ENCODE measurements at places on chromosomes 13 and 19.

- DNase-seq = peak; percentile 82
Observed at GRCh38 chr13:99124794-99125316, 75.8 kb upstream of the UBAC2 start.

DNA sequence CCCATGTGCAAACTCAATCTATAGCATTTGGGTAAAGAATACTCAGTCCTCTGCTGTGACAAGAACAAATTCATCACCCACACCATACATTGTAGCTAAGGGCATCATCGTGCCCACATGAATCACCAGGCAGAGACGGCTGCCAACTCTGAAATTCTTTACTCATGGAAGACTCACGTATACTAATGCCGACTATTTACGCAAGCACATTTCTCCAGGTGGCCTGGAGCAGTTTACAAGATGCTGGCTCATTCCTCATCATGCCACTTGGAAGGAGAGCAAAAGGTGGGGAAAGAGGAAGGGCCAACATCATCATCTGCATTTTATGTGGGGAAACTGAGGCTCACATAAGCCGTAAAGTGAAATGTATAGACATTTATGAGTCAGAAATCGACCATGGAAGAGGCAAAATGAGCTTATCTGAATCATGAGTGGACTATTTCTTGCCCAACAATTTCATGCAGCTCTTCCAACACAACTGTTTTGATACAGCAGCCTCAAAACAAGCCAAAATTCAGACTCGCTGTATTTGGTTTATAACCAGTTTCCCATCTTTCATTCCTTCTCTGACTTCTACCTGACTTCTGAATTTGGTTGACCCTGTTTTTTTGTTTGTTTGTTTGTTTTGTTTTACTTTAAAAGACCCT, 213.9 kb upstream of the SERP2 start:
- DNase-seq = peak; percentile 51

DNA sequence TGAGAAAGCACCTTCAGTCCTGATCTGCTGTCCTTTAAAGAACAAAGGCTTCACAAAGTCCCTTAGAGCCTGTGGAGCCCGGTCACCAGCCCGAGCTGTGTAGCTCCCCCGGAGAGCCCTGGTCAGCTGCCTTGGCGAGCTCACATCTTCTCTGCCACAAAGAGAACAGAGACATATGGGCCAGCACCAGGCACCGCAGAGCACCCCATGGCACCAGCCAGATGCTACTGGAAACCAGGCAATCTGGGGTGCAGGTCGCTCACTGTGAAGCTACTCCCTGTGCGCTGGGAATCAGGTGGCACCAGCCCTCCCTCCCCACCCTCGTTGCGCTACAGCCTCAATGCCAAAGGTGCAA, 44.3 kb upstream of the F7 start:
- DNase-seq = no peak

- no peak for DNase-seq
Observed at GRCh38 chr13:80598189-80598588, 257.3 kb upstream of the SPRY2 start.

DNA sequence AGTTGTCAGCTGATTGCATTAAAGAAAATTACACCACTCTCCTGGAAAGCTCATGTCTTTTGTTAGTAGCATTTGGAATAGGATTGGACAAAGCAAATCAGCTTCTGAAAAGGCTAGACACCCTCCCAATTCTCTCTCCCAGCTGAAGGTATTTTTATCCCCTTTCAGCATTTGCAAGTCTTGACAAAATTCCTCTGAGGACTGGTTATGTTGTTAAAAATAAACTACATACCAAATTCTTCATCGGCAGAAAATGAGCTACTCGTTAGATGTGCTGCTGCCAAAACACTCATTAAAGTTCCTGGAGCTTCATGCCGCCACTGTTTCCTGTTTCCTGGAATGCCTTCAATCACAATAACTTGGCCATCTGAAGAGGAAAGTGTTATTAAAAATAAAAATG, 37.1 kb downstream of the UTP14C start:
- DNase-seq = no peak

GRCh38 chr19:16627193-16627927, 644 bp downstream of the MED26 start:
- DNase-seq = no peak

- DNase-seq = peak; percentile 56
Observed at GRCh38 chr13:35549481-35549880, 73.0 kb upstream of the MAB21L1 start.

DNA sequence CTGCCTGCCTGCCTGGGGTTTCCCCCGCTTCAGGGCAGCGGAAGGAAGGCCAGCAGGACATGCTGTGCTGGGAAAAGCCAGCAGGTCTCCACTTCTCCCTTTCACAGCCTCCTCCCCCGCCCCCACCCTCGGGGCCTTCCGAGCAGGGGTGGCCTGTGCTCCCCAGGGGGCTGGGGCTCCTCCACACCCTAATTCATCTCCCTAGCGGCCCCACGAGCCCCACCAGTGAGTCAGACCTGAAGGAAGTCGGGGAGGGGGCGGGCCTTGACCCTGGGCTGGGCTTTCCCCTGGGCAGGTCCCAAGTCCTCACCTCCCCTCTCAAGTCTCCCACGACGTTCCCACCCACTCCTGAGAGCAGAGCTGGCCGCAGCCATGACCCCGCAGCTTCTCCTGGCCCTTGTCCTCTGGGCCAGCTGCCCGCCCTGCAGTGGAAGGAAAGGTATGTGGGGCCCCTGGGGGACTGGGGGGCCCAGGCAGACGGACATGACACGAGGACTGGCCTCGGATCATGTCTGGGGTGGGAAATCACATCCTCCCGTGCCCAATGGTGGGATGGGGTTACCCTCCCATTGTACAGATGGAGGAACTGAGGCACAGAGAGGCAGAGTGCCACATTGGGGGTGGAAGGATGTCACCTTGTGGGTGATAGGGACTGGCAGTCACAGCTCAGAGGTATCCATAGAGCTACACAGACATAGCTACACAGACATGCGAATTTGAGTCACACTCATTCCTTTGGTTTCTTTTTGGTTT, at the start of gene EBI3:
TSS of gene EBI3 (plus strand) at position 345 of the 753 bp plus-strand sequence. CDS start at position 373, 28 bp downstream.
- DNase-seq = peak; percentile 24

DNA sequence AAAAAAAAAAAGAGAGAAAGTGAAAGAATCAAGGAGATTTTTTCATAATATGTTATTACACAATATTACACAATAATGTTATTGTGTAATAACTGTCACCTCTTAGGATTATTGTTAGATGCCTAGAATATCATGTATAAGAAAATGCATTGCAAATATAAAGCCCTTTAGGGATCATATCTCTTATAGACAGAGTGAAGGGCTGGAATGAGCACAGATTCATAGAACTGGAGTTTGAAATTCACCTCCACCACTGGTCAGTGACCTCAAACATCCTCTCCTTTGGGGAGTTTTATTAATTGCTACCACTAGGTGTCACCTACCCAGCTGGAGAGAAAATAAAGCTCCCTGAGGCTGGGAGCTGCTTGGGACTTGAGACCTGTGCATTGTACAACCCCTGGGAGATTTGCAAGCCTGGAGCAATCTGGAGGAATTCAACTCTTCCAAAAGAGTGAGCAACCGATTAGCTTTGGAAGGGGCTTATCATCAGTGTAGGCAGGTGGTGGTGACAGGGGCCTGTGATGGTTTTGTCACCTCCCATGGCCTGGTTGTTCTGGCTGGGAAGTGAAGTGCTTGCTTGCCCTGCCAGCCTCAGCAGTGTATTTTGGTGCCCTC, 30.3 kb upstream of the FRY start:
- DNase-seq = peak; percentile 75

GRCh38 chr13:32849369-32849768, 166.9 kb upstream of the KL start:
- no peak for DNase-seq

DNA sequence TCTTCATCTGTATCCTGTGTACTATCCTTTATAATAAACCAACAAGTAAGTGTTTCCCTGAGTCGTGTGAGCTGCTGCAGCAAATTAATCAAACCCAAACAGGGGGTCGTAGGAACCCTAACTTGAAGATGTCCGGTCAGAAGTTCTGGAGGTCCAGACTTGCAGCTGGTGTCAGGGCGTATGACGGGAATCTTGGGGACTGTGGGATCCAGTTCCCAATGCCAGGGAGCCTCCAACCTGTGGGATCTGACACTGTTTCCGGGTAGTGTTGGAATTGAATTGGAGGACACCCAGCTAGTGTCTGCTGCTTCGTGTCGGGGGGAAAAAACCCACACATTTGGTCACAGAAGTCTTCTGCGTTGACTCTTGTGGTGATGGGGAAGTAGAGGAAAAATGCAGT, 52.1 kb upstream of the AMER2 start:
- no peak for DNase-seq

GRCh38 chr19:5692723-5693194, 2.7 kb downstream of the RPL36 start:
- no peak for DNase-seq

GRCh38 chr19:38683393-38684077, 36.1 kb downstream of the ACTN4 start:
- peak; percentile 92 for DNase-seq

DNA sequence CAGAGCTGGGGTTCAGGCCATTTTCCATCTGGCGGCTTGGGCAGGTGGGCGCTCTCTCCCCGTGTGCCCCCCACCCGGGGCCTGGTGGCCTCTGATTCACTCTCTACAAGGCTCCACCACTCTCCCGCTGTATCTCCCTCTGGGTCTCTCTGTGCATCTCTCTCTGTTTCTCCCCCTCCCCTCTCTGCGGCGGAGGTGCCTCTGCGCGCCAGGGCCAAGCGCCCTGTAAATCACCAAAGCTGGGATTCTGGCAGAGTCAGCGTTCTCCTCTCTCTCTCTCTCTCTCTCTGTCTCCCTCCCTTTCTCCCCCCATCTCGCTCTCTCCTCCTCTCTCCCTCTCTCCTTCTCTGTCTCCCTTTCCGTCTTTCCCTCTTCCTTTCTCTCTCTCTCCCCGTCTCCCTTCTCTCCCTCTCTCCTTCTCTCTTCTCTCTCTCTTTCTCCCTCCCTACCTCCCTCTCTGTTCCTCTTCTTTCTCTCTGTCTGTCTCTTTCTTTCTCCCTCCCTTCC, 3.9 kb downstream of the NFIC start:
- DNase-seq = no peak

GRCh38 chr13:71860547-71861138, 6.4 kb downstream of the DACH1 start:
- no peak for DNase-seq

All from LHCN-M2 (cell line).